Activated CD4-positive, alpha-beta T cell treated with anti-CD3 and anti-CD28 coated beads, Interleukin-2, amount 10 ng/mL, durations not matched to agents 24 days and 14 days (primary cell): ENCODE measurements at places on chromosomes 3 and 15. TPM values are rescaled to one million over a fixed set of nuclear protein-coding genes. Genes with fewer than 3 reads are reported as not detected.

SLC28A1 gene
- not detected in 2 replicates for total RNA-seq

- H3K27ac ChIP-seq: no peak overlapping the region
- no peaks in the 10 kb centered on the region for H3K36me3 ChIP-seq
- peaks cover 3% of the 10 kb centered on the region for H3K27me3 ChIP-seq
- no peak overlapping the region for H3K4me3 ChIP-seq
Measured at GRCh38 chr3:101262393-101263240, 57.8 kb downstream of the IMPG2 start.

HIGD2B gene
- total RNA-seq: not detected in 2 replicates

- no peaks in the 10 kb centered on the region for H3K4me1 ChIP-seq
- DNase-seq: no peak
- no peaks in the 10 kb centered on the region for H3K27me3 ChIP-seq
- H3K4me3 ChIP-seq: no peak overlapping the region
Measured at GRCh38 chr3:174620138-174620537, 239.0 kb upstream of the NAALADL2 start.

- peaks cover 36% of the 10 kb centered on the region for H3K4me1 ChIP-seq
- H3K4me3 ChIP-seq: no peak overlapping the region
- no peak for DNase-seq
- no peaks in the 10 kb centered on the region for H3K27me3 ChIP-seq
Measured at GRCh38 chr3:143826296-143826695, 22.0 kb downstream of the SLC9A9 start.

DNA sequence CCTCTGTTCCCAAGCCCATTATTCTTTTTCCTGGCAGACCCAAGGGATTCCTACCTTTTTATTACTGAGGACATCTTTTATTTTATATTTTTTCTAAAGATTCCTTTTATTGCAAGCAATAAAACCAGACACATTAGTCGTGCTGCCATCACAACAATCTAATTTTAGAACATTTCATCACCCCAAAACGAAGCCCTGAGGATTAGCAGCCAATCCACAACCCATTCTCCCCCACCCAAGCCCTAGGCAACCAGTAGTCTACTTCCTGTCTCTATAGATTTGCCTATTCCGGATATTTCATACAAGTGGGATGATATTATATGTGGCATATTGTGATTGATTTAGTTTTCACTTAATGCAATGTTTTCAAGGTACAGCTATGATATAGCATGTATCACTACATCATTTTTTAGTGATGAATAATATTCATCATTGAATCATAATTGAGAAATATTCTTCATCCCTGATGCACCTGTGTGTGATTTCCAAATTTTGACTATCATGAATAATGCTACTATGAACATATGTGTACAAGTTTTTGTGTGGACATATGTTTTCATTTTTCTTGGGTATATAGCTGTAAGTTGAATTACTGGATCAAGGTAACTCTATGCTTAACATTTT is 65.7 kb downstream of the IL1RAP start:
- no peaks in the 10 kb centered on the region for H3K27me3 ChIP-seq
- peaks cover 42% of the 10 kb centered on the region for H3K4me1 ChIP-seq

- no peaks in the 10 kb centered on the region for H3K36me3 ChIP-seq
- DNase-seq: no peak
- H3K4me1 ChIP-seq: no peaks in the 10 kb centered on the region
- H3K27ac ChIP-seq: no peak overlapping the region
Measured at GRCh38 chr3:155712008-155712407, 32.9 kb downstream of the PLCH1 start.

- peaks cover 15% of the 10 kb centered on the region for H3K27me3 ChIP-seq
- H3K27ac ChIP-seq: no peak overlapping the region
- DNase-seq: no peak
Measured at GRCh38 chr15:66886241-66886675, 179.1 kb upstream of the SMAD3 start.

SLC6A6 gene
- 53.9 and 63.7 TPM in 2 replicates for total RNA-seq
